ENCODE measurements at places on chromosomes 3 and 15.

DNA sequence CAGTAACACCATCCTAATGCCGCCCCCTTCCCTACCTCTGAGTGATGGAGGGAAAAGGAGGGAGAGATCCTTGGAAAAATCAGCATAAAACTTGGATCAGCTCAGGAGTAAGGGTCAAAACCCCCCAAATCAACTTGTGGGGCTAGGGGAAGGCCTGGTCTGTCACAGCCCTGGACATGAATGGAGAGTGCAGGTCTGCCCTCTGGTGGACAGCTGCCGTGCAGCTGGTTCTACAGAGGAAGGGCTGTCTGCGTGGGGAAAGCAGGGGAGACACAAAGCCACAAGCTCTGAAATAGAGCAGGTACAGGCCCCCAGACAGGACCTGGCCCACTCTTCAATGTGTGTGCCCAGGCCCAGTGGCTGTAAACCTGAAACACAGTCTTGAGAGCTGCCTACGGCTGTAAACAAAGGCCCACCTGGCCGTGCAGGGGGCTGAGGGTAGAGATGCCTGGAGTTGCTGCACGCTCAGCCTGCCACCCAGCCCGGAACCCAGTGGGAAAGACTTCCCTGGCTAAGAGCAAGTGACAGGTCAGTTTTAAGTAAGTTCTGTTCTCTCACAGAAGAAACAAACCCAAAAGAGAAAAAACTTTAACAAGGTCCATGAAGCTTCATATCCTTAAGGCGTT is 16.4 kb downstream of the CLK3 start:
- peak; percentile 60 for DNase-seq

DNA sequence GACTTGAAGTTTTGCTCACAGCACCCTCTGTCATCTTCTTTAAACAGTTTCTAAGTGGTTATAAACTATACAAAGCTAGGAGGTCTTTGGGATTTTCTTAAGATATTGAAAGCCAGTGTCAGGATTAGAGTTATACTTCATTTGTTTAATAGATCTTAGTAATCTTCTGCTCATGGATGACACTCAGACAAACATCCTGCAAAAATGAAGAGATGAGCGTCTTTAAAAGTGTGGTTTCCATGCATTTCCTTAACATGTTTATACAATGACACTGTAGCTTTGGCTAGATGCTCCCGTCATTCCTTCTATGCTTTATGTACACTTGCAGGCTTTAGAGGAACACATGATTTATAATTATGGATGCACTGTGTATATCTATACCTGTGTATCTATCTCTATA is 182.2 kb downstream of the NAALADL2 start:
- DNase-seq, result no peak

DNA sequence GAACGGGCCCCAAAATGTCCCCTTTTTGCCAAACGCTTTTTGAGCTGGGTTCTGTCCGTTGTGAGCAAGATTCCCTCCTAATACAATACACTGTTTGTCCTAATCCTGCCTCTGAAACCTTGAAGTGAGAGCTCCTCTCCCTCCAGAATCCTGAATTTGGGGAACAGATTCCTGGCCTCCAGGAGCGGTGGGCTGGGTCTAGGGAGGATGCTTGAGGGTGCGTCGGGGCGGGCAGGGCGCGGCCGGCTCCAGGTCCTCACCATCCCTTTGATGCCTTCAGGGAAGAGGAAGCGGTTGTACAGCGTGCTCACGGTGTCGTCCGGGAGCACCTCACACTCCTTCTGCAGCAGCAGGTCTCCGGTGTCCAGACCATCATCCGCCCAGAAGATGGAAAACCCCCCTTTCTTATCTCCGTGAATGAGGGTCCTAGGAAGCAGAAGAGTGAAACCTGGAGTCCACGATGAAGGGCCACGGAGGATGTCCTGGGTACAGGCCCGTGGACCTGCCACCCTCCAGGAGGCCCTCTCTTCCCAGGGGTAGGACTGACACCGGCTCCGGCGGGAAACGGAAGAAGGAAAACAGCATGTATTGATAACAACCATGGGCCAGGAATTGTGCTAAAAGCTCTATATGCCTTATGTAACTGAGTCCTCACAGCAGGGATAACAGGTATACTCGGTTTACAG is 23.2 kb downstream of the ALDH1L1 start:
- DNase-seq, result no peak

GRCh38 chr3:119637679-119638477 is 22.5 kb downstream of the POPDC2 start:
- no peak for DNase-seq

- no peak for DNase-seq
Observed at GRCh38 chr3:179072100-179072438, 460 bp upstream of the ZMAT3 start.

GRCh38 chr3:151330899-151331298 is 1.6 kb upstream of the P2RY13 start:
- no peak for DNase-seq

DNA sequence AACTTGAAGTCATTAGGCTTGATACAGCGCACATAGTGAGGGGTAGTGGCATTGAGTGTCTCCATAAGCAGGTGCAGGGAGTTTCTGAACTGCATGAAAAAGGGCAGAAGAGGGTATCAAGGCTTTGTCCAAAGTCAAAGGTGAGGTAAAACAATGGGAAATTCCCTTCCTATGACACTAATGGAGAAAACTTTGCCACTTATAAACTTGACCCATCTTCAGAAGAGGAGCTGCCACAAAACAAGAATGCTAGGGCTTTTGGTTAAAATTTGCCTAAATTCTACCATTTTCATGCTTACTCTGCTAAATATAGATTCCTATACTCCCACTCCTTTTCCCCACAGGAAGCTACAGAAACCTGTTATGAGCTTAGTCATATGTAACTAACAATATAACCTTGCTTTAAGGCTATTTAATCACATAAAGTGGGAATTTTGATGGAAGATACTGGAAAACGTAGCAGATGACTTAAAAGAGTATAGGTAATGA is 87.5 kb upstream of the MYO5C start:
- DNase-seq, result no peak

DNA sequence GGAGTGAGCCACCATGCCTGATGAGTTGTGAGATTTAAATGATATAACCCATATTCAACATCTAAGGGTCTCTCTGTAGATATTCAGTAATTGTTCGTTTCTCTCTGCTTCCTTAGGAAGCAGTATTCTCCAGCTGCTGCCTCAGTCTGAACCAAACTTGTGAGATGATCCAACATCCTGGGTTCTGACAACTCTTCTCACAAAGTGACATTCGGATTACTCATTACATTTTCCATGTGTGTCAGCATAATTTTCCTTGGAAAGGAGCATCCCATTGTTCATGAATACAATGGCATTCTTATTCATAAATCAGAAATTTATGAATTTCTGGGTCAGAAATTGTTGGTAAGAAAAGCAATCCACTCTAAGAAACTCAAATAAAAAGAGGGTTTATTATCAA is 15.0 kb upstream of the SEC22A start:
- DNase-seq, result no peak

DNA sequence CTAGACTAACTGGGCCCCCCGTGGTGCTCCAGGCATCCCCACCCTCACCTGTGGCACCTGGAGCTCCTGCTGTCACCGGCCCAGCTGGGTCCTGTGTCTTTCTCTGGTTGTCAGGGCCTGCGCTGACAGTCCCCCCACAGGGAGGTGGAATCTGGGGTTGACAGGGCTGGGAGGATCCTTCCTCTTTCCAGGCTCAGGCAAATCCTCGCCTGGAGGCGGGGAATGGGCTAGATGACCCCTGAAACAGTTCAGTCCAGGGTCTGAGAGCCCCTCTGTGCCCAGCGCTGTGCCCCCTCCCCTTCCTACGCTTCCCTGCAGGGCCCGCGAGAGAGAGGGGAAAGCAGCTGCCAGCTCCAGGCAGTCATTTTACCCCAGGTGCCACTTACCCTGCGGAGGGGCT is 50.1 kb upstream of the MCF2L2 start:
- no peak for DNase-seq

GRCh38 chr3:29426302-29427226 is 145.7 kb downstream of the RBMS3 start:
- DNase-seq, result no peak

DNA sequence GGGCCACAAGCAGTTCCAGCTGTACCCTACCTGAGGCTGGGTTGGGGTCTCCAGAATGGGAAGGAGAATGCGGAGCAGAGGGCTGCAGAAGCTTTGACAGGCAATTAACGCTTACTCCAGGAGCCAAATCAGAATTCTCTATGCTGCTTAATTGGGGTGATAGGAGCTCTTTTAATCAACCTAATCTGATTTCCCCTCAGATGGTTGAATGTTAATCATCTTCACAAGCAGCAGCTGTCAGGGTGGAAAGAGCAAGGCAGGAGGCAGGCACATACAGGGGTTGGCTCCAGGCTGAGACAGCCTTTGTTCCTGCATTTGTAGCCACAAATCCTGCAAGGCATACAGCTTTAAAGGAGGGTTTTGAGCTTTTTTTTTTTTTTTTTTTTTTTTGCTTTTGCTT is 2.6 kb downstream of the CILP start:
- DNase-seq, result no peak

GRCh38 chr3:72745146-72745999 is 102.9 kb downstream of the SHQ1 start:
- no peak for DNase-seq
